ENCODE measurements at places on chromosomes 4 and X.

- no peak for DNase-seq
- no peak overlapping the region for H3K27ac ChIP-seq
- H3K4me1 ChIP-seq: peaks cover 35% of the 10 kb centered on the region
- H3K36me3 ChIP-seq: no peaks in the 10 kb centered on the region
These were observed 1.5 kb upstream of the NDNF start for GRCh38 chr4:121073672-121074381.

DNA sequence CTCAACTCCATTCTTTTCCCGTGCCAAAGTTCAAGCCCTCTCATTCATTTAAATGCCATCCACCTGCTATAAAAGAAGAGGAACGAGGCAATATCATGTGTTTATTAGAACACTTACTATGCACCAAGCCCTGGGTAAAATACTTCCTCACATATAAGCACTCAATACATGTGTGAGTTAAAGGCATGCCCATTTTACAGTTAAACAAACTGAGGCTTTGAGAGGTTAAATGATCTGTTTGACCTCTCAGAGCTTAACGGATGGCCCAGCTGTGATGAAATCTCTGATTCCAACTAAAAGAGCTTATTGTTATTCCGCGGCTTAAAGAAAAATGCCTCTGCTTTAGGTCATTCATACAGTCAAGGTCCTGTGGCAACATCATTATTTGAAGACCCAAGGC lies 124.3 kb downstream of the HS6ST2 start:
- no peak overlapping the region for H3K4me3 ChIP-seq
- no peaks in the 10 kb centered on the region for H3K4me1 ChIP-seq
- DNase-seq: no peak
- no peaks in the 10 kb centered on the region for H3K36me3 ChIP-seq

- no peaks in the 10 kb centered on the region for H3K36me3 ChIP-seq
- no peak for DNase-seq
- no peaks in the 10 kb centered on the region for H3K27me3 ChIP-seq
- H3K4me1 ChIP-seq: no peaks in the 10 kb centered on the region
- H3K27ac ChIP-seq: no peak overlapping the region
These were observed 676.3 kb upstream of the BOD1L1 start for GRCh38 chr4:14303856-14304255.

DNA sequence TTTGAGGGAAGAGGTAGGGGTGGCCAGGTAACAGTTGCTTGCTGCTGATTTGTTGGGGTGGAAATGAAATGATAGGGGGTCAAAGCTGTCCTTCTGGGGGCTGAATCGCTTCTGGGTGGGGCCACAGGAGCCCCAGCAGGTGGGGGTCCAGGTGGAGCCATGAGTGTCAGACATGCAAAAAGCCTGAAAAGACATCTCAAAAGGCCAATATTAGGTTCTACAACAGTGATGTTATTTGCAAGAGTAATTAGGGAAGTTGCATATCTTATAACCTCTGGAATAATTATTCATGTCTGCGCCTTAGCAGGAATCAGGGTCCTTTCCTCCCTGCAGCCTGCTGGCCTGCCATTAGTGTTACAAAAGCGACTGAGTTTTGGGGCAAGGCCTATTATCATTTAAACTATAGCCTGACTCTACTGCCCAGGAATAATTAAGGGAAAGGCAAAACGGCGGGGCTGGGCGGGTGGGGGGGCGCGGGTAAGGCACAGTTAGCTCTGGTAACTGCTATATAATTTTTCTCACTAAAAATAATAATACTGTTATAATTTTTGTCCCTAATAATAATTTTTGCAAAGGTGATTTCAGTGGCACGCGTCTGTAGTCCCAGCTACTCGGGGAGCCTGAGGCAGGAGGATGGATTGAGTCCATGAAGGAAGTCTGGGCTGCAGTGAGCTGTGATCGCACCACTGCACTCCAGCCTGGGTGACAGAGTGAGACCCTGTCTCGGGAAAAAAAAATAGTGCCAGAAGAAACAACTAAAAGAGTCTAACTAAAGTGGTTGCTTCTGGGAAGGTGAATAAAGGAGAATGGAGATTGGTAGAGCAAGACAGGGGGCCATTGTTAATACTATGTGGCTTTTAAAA lies 145.7 kb downstream of the MAGEB17 start:
- H3K27me3 ChIP-seq: no peaks in the 10 kb centered on the region
- no peak overlapping the region for H3K27ac ChIP-seq
- no peak overlapping the region for H3K4me3 ChIP-seq
- DNase-seq: no peak
- H3K4me1 ChIP-seq: no peaks in the 10 kb centered on the region

- peak overlapping the region; percentile 97 for H3K27ac ChIP-seq
- H3K4me1 ChIP-seq: peaks cover 29% of the 10 kb centered on the region
- H3K4me3 ChIP-seq: peak overlapping the region; percentile 74
- H3K27me3 ChIP-seq: peaks cover 3% of the 10 kb centered on the region
- no peak for DNase-seq
- H3K36me3 ChIP-seq: peaks cover 7% of the 10 kb centered on the region
These were observed 35.9 kb upstream of the PPM1K start for GRCh38 chr4:88320224-88320779.

DNA sequence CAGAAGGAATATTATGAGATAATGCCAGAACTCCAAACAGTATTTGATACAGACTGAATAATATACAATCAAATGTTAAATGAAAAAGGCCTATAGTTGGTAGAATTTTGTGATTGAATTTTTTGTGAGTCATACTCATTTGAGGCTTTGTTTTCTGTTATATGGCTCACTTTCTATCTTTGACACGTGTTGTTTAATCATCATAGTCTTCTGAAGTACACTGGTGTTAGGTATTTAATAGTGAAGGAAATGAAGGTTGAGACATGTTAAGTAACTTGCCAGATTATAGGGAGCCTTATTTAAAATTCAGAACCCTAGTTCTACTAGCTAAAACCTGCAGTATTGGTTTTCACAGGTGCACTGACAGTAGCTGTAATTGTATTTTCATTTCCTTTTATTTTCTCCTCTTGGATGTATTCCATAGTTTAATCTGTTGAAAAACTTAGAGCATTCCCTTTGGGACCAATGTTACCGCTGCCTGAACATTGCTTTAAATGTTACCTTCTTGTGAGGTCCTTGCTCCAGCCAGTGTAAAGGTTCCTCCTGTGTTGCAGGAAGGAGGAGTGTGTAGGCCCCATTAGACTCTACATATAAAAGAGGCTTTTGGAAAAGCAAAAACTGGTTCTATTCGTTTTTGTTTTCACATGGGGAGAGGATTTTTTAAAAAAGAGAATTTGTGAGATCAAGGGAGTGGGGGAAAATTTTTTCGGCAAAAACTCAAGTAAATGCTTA lies 224.1 kb downstream of the ARHGAP10 start:
- no peaks in the 10 kb centered on the region for H3K4me1 ChIP-seq
- H3K27ac ChIP-seq: no peak overlapping the region
- H3K4me3 ChIP-seq: no peak overlapping the region
- H3K27me3 ChIP-seq: no peaks in the 10 kb centered on the region
- H3K36me3 ChIP-seq: peaks cover 6% of the 10 kb centered on the region

DNA sequence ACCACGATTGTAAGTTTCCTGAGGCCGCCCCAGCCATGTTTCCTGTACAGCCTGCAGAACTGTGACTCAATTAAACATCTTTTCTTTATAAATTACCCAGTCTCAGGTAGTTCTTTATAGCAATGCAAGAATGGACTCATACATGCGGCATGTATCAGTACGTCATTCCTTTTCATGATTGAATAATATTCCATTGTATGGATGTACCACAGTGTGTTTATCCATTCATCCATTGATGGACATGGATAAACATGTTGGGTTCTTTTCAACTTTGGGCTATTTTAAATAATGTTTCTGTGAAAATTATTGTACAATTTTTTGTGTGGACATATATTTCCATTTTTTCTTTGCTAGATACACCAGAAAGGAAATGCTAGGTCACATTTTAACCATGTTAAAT lies 99.2 kb upstream of the IGSF1 start:
- H3K4me3 ChIP-seq: no peak overlapping the region
- H3K27me3 ChIP-seq: no peaks in the 10 kb centered on the region
- no peaks in the 10 kb centered on the region for H3K4me1 ChIP-seq
- no peak for DNase-seq
- H3K27ac ChIP-seq: no peak overlapping the region

- no peaks in the 10 kb centered on the region for H3K36me3 ChIP-seq
- no peak overlapping the region for H3K27ac ChIP-seq
- no peak for DNase-seq
- H3K27me3 ChIP-seq: no peaks in the 10 kb centered on the region
- H3K4me3 ChIP-seq: no peak overlapping the region
- no peaks in the 10 kb centered on the region for H3K4me1 ChIP-seq
These were observed 642.4 kb downstream of the TRIML1 start for GRCh38 chr4:188781655-188782054.

- peak overlapping the region; percentile 89 for H3K4me3 ChIP-seq
- DNase-seq: no peak
- H3K27ac ChIP-seq: peak overlapping the region; percentile 96
- H3K36me3 ChIP-seq: peaks cover 34% of the 10 kb centered on the region
- H3K27me3 ChIP-seq: no peaks in the 10 kb centered on the region
- peaks cover 39% of the 10 kb centered on the region for H3K4me1 ChIP-seq
These were observed 1.2 kb downstream of the PRKX start for GRCh38 chrX:3712051-3712869.

DNA sequence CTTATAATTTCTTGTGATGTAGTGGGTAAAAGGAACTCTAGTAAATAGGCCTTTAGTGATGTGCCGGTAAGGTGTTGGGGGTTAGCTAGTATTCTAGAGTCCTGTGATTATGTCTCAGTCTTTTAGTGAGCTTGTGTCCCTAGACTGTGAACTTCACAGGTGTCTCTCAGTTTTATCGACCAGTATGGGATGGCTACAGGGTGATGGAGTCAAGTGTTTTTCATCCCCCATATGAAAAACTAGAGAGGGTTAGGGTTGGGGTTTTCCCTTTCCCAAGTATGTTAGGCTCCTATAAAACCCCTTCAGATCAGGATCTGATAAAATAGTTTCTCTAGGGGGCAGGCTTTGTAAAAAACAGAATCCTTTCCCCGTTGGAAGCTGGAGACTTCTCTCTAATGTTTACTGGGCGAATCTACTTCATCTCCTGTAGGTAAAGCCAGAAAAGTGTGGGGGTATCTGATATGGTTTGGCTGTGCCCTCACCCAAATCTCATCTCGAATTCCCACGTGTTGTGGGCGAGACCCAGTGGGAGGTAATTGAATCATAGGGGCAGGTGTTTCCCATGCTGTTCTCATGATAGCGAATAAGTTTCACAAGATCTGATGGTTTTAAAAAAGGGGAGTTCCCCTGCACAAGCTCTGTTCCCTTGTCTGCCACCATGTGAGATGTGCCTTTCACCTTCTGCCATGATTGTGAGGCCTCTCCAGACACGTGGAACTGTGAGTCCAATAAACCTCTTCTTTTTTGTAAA lies 120.8 kb downstream of the DTHD1 start:
- H3K27ac ChIP-seq: no peak overlapping the region
- no peaks in the 10 kb centered on the region for H3K36me3 ChIP-seq
- DNase-seq: no peak
- no peaks in the 10 kb centered on the region for H3K4me1 ChIP-seq

DNA sequence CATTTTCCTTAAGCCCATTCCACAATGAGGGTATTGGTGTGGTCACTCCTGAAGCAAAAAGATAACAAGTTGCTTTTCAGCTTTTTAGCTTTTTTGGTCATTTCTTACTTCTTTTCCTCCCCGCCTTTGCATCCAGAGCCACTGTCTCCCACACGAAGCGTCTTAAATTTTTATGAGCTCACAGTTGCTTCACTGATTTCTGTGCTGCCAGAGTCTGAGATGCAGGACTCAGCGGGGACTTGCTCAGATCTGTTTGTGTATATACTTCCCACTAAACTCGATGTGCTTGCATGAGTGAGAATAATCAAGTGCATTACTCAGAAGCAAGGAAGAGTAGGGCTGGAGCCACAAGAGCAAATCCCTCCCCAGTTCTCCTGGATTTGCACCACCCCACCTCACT lies 80.2 kb upstream of the FHL1 start:
- no peak for DNase-seq
- H3K27ac ChIP-seq: no peak overlapping the region
- H3K27me3 ChIP-seq: no peaks in the 10 kb centered on the region
- H3K4me1 ChIP-seq: peaks cover 41% of the 10 kb centered on the region

DNA sequence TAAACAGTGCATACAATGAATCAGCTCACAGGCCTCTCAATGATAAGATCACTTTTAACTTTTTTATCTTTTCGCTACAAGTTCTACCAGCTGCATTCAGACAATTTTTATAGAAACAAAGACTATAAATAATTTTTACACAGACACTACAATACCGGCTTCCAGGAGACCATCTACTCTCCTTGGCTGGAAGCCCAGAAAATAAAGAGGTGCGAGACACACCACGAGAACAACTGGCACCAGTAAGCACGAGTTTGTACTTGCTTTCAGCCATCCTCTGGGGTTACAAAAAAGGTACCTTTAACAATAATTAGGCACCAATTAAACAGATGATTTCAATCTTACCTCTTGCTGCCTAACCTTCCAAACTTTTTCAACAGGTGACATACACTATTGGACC lies 11.2 kb upstream of the PRDX4 start:
- no peak overlapping the region for H3K27ac ChIP-seq
- H3K4me1 ChIP-seq: peaks cover 8% of the 10 kb centered on the region
- no peaks in the 10 kb centered on the region for H3K27me3 ChIP-seq
- H3K4me3 ChIP-seq: no peak overlapping the region
- H3K36me3 ChIP-seq: no peaks in the 10 kb centered on the region
